Stimulated activated CD8-positive, alpha-beta memory T cell treated with anti-CD3 and anti-CD28 coated beads, Interleukin-7, amount 100 ng/mL, for 1 hour (primary cell): ENCODE measurements at places on chromosomes 12 and 14.

GRCh38 chr14:93914278-93914677 is 12.9 kb upstream of the FAM181A start:
- DNase-seq = no peak

DNA sequence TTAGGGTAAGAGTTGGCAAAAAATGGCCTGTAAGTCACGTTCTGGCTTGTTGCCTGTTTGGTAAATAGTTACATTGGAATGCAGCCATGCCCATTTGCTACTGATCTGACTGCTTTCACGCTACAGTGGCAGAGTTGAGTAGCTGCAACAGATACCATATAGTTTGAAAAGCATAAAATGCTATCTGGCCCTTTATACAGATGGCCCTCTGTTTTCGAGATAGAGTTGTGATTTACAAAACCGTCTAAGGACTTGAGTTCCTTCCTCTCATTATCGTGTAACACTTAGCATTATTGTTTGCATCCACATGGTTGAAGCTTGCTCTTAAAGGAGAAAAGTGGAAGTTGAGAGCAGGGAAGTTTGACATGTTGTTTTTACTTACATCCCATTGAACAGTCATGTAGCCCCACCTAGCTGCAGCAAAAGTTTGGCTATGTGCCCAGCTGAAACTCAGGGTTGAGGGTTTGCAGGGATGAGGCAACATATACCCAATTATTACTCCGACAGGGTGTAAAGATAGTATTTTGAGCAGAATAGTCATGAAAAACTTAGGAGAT is 11.3 kb upstream of the SCFD1 start:
- no peak for DNase-seq

DNA sequence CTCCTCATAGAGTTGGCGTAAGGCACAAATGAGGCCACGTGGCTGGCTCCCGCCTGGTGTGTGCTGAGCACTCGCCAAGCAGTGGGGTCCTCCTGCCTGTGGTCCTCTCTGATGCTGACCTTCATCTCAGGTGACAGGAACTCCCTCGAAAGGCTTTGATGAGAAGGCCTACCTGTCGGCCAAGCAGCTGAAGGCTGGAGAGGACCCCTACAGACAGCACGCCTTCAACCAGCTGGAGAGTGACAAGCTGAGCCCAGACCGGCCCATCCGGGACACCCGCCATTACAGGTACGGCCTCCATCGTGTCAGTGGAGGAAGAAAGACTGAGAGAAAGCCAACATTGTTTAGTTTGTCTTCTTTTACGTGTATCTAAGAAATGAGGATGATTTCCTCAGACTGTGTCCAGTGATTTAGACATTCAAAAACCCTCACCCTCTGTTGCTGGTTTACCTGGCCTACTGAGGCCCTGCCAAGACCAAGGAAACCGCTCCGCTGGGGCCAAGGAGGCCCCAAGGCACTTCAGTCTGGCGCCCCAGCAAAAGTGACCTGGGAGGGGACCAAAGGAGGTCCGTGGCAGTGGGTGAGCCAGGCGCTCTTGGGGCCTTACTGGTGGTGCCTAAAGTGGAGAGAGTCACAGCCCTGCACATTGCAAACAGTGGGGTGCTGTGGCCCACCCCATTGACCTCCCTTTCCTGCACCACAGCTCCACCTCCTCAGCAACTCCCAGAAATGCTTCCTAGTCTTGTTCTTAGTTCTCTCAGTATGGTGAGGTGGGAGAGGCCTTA is 60.8 kb downstream of the GALNT16 start:
- DNase-seq = no peak

DNA sequence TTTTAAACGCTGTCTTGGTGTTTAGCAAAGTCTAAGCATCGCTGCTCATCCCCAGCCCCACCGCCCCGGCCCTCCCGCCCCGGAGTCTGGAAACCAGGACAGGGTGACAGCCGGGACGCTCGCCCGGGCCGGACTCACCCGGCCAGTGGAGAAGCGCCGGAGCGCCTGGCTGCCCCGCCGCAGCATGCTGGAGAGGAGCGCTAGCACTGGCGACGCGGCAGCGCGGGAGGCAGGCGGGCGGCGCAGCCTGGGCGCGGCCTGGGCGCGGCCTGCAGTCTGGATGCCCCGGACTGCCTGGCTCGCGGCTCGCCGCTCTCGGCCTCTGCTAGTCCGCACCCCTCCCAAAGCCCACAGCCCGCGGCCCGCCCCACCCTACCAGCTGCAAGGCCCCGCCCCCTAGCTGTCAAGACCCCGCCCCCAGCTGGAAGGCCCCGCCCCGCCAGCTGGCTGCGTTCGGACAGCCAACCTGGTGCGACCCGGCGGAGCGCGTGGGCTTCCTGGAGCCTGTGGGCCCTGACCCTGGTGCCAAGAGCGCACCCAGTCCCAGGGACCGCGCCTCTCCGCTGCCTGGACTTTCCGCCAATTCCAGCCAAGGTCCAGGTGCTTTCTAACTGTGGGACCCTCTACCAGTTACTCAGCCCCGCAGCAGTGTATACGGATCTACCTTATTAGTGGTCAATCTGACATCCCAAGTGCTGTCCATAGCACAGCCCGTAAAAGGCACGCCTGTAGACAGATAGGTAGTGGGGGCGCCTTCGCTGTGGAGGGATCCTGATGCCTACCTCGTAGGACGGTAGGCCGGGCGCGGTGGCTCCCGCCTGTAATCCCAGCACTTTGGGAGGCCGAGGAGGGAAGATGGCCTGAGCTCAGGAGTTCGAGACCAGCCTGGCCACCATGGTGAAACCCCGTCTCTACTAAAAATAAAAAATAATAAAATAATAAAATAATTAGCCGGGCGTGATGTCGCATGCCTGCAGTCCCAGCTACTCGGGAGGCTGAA is at the start of gene ALDH1L2:
Gene ALDH1L2 (minus strand): TSS at position 208 of the 1,000 bp plus-strand sequence. CDS start 22 bp downstream, at position 186.
- DNase-seq = no peak

- DNase-seq = no peak
These were observed 29.7 kb downstream of the TMCC3 start for GRCh38 chr12:94620621-94621020.

DNA sequence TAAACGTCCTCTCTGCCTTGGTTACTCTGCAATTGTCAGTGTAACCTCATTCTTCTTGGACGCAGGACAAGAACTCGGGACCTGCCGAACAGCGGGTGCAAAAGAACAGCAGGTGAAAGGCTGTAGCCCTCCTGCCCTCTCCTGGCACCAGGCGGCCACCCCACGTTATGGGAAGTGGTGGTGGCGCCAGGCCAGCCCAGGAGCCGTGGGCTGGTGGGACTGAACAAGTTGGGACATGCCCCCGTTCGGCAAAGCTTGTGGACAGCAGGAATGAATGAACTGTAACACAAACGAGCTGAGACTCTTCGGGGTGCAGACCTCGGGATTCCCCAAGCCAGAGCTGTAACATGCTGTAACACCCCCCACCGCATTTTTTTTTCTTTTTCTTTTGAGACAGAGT is 6.6 kb upstream of the M6PR start:
- no peak for DNase-seq

DNA sequence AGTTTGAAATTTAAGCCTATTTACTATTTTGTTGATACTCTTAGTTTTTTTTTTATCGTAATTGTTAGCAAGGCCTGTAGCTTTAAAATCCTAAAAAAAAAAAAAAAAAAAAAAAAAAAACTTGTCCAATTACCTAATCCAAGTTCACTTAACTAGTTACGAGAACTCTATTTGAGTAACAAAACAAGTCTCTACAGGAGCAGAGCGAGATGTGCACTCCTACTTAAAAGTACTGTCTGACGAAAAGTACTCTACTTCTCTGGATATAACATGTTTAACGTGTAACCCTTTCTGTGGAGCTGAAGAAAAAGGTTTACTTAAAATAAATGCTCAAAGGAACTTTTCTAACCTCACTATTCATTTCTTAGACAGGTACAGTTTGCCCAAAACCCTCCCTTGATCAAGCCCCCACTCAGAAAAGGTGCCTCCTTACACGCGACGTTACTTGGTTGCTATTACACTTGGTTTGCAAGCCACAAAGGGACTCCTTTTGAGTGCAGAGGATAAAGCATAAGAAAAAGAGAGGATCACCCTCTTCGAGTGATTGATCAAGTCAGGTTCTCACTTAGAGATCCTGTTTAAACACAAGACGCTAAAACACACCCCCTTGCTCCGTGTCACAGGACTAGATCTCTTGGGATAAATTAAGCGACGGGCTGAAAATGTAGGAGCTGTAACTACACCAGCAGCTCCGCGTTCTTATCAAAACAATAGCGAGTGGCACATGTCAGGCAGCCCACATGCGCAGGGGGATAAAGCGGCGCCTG is 2.2 kb downstream of the BAZ1A start:
- DNase-seq = no peak

- DNase-seq = no peak
These were observed 16.1 kb downstream of the GRIP1 start for GRCh38 chr12:66662729-66663128.

DNA sequence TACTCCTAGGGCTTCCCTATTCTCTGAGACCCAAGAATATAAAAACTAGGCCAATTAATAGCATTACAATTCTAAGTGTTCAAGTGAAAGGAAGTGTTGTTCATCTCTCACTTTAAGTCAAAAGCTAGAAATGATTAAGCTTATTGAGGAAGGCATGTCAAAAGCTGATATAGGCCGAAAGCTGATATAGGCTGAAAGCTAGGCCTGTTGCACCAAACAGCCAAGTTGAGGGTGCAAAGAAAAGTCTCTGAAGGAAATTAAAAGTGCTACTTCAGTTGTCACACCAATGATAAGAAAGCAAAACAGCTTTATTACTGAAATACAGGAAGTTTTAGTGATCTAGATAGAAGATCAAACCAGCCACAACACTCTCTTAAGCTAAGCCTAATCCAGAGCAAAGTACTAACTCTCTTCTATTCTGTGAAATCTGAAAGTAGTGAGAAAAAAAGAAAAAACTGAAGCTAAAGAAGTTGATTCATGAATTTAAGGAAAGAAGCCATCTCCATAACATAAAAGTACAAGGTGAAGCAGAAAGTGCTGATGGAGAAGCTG is 68.9 kb downstream of the SLC6A15 start:
- DNase-seq = no peak

DNA sequence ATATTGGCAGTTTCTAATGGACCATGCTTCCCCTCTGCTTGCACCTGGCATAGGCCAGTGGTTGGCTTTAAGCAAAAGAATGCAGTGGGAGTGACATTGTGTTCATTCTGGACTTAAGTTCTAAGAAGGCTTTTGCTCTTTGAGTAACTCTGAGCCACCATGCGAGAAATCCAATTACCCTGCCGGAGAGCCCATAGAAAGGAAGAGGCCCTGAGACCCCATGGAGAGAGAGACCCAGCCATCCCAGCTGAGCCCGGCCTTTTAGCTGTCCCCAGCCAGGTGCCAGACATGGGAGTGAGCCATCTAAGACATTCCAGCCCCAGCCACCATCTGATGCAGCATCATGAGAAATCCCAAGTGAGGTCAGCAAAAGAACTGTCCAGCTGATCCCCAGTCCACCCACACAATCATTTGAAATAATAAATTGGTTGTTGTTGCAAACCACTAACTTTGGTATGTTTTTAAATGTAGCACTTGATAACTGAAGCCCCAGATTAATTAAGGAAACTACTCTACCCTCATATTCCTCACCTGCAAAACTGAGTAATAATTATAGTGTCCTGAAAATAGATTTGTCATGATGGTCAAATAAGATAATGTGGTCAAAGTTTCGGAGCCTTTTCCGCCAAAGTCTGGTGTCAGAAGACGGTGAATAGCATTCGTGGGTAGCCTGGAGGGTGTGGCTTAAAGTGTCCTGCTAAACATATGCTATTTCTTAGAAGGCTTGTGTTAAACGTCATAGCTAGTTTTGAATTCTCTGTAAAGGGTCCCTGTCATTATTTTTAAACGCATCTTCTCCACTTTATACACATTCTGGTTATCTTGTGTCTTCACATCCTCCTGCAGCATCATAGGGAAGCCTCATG is 166.6 kb upstream of the PELI2 start:
- DNase-seq = no peak

DNA sequence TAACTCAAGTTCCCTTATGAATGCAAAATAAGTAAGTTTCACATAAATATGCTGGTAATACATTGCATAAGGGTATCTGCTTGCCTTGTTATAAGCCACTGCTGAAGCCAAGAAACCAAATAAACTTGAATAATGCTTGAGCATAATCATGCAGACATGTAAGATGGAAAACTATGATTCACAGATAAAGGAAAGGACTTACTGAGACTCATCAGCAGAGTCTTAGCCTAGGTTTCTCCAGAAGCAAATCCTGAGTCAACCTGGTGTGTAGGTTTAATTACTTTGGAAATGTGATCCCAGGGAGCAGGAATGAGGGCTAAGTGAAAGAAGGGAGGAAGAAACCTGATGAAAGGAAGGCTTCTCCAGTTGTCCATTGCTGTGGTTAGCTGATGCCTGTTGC is 107.7 kb upstream of the BTG1 start:
- DNase-seq = no peak

- no peak for DNase-seq
These were observed 515 bp upstream of the ABCC9 start for GRCh38 chr12:21941506-21942376.

DNA sequence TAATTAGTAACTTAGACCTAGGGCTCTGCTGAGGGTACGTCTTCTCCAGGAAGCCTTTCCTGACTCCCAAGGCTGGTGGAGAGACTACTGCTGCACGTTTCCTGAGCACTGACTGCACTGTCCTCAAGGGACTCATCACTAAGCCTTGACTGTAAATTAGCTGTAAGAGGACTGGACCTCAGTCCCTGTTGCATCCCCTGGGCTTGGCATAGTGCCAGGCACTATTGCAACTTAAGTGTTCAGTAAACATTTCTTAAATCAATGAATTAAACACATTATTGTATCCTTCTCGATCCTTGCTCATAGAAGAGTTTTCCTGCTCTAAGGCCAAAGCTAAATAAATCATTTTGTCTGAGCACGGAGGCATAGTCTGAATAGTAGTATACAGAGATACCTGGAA is 31.9 kb upstream of the IFNG-AS1 start:
- DNase-seq = no peak

GRCh38 chr12:1579651-1580435 is 14.5 kb downstream of the FBXL14 start:
- no peak for DNase-seq

DNA sequence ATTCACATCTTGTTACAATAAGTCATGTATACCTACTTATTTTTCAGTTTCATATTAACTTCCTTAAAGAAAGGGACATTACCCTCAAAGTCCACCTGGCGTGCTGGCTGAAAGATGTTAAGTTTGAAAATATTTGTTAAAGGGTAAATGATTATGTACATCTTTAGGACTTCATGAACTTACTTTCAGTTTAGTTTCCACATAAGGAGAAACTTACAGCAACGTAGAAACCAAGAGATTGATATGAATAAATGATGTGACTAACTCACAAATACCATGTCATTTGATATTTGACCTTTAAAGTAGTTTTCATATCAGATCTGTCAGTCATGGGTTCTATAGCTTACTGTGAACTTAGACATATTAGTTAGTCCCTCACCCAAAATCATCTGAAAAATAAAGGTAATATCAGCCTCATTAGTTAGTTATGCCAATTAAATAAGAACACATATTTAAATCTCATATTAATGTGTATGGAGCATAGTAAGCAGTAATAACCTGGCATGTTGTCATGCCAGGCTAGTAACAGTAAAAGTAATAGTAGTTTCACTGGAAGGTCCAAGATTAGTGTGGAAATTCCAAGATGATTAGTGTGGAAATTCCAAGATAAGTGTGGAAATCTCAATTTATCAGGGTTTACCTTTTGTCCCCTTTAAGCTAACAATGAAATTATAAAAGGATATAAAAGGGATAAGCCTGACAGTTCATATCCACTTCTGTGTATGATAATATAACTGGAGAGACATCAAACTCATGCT is 1.9 kb upstream of the CLEC2D start:
- DNase-seq = no peak
